ENCODE measurements at places on chromosomes 13 and 19.
A peak's percentile ranks its signal among the peaks of the same experiment; 100 is the strongest.

GRCh38 chr19:36526581-36526980 is 1.5 kb downstream of the ZNF260 start:
- DNase-seq, result no peak

DNA sequence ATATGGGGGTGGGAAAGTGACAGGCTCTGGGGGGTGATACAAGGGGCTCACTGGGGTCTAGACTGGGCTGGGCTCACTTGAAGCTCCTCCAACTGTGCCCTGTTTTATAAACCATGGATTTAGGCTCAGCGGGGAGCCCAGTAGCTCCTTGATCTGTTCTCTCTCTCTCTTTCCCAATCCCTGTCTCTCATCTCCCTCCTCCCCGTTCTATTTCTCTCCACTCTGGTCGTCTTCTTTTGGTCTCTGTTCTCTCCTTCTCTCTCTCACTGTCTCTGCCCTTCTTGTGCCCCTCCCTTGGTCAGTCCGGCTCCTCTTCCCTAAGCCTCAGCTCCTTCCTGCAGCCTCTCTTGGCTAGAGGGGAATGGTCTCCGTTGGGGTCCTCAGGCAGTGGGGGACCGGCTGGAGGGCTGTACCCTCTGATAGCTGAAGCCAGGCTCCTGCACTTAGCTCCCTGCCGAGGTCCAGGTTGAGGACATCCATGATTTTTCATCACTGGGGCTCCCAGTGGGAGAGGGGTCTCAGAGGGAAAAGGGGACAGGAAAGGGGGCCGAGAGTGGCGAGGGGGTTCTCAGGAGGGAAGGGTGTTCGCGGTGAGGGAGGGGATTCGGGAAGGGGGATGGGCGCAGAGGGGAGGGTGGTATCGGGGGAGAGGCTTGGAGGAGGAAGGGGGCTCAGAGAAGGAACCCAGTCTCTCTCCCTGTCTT is 8.5 kb downstream of the UNC13A start:
- DNase-seq, result no peak

DNA sequence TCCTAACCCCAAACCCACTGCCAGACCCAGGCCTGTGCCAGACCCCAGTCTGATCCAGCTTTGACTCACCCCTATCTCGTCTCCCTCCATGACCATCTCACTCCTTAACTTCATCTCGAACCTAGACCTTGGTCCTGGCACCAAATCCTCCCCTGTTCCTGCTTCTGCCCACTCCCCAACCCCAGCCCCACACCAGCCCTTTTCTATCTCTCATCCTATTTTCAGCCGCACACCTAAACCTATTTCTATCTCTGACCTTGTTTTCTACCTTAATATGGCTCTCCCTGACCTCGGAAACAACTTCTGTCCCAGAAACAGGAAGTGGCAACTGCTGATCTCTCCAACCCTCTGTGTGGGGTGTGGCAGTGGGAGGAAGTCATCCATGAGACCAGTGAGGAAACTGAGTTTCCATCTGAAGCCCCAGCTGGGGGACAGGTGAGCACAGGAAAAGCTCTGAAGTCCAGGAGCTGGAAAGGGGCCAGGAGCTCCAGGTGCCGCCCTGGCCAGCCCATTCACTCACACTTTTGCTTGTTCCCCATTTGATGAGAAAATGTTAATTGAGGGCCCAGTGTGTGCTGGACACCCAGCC is 13.7 kb downstream of the PTH2 start:
- no peak for DNase-seq

DNA sequence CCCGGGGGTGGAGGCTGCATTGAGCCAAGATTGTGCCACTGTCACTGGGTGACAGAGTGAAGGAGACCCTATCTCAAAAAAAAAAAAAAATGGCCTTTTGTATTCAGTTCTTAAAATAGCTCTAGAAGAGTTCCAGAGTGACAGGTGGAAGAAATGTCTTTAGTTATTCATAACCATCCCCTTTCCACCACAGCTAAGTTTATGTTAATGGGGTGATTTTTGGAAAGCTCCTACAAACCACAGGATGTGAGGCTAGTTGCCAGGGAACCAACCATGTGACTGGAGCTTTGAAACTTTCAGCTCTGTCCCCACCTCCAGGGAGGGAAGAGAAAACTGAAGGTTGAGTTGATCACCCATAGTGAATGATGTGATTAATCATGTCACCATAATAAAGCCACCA is 6.9 kb downstream of the ZNF490 start:
- DNase-seq, result no peak

GRCh38 chr13:63501702-63502101 is 2086.1 kb upstream of the PCDH20 start:
- DNase-seq, result no peak

DNA sequence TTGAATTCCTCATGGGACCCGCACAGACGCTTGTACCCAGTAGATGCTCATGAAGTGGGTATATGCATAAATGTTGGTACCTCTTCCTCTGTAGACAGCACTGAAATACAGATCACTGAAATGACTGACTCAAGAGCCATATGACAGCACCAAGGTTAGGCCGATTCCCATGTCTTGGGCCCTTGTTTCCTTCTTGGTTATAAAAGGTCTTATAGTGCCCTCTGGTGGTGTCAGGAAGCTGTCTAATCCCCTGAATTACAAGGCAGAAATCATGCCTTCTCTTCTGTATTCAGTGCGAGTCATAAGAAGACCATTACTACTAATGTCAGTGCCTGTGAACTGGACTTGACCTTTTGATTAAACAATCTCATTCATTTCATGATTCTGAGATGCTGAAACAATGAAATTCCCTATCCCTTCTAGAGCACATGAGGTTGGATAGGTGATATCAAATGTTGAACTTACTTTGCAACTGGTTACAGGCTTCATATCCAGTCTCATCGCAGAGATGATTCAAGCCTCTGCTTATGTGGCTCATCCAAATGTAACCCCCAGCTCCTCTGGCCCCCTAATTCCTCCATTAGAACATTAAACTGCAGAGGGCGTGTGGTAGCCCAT is 59.7 kb downstream of the SPATA13 start:
- peak; percentile 26 for DNase-seq

DNA sequence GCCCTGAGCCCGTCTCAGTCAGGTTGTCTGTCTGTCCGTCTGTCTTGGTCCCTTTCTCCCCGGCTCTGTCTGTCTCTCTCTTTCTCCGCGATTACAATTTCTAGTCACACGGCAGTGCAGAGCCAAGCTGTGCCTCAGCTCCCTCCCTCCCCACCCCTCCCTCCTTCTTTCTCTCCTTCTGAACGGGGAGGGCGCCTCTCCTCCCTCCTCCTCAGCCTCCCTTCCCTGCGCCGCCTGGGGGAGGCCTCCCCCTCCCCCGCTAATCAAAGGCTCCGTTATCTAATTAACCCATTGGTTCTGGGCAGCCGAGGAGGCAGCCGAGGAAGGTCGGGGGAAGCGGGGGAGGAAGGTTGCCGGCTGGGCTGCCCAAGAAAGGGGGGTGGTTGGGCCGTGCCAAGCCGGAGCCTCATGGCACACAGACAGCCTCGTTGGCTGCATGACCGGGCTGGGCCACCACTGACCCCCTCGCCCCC is 16.5 kb downstream of the LRRC4B start:
- DNase-seq, result no peak

DNA sequence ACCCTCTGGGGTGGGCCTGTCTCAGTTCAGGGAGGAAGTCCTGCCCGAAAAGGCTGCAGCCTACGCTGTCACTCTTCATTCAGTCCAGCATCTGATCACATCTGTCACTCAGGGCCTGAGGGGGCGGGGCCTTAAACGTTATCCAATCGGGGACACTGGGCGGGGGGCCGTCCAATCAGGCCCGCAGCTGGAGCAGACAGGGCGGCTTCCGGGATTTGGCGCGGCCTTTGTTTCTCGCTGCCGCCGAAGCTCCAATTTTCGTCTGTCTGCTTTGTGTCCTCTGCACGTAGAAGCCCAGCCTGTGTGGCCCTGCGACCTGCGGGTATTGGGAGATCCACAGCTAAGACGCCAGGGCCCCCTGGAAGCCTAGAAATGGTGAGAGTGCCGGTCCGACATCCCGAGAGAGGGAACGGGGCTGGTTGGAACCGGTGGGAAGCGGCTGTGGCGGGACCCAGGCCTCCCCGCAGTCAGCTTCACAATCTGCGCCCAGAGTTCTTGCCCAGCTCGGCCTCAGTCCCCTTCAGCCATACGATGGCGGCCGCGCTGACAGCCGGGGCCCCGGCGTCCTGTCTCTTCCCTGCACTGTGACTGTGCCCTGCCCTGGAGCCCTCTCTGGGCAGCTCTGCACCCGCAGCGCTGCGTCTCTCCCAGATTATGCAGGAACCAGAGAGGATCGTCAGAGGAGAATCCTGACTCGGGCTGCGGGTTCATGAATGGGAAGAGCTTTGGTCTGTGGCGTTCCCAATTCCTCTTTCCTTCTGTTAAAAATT is at the start of gene ZNF730:
Gene ZNF730 (plus strand): TSS at position 224 of the 770 bp plus-strand sequence. CDS start 149 bp downstream, at position 373.
- DNase-seq, result peak; percentile 10

Measured in stimulated activated CD8-positive, alpha-beta memory T cell treated with anti-CD3 and anti-CD28 coated beads, Interleukin-15, amount 100 ng/mL, for 4 hours (primary cell).